ENCODE measurements at places on chromosomes 11 and 22. TPM values are rescaled to one million over a fixed set of nuclear protein-coding genes. Genes with fewer than 3 reads are reported as not detected.

The ROBO4 gene
- polyA plus RNA-seq = 2.5 TPM

The TRIM49C gene
- not detected for polyA plus RNA-seq

GRCh38 chr11:69145050-69145380 lies 10.7 kb upstream of the SMIM38 start:
- DNase-seq = no peak

The TMEM191C gene
- polyA plus RNA-seq = 0.42 TPM

The OR2D2 gene
- polyA plus RNA-seq = not detected

The BLID gene
- polyA plus RNA-seq = 0.18 TPM

DNA sequence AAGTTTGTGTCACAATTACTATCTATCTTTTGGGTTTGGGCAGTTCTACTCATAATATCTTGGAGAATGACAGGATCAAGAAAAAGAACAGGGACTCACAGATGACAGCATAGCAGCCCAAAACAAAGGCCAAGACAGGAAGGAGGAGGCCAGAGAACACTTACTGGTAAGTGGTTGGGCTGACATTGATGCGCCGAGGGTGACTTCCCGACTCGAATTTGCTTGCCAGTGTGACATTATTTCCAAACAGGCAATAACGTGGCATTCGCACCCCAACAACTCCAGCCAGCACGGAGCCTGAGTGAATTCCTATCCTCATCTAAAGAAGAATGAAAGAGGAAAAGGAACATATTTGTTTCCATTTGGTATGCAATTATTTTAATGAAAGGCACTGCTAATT lies 309.9 kb downstream of the GUCY1A2 start:
- DNase-seq = no peak

DNA sequence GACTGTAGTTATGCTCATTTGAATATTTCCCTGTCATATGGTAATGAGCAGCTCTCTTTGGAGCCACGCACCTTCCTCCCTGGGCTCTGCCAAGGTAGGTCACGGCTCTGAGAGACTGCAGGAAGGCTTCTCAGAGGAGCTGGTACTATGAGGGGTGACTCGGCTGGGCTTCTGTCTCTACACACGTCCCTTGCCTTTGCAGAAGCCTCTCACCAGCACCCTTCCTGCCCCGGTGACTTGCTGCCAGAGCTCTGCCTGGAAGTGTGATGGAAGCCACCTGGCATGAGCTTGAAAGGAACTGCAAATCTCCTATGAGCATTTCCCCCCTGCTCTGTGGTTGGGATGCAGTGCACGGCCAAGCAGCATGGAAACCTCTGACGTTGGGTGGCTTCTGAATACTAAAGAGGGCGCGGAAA lies 74.2 kb downstream of the KIRREL3 start:
- no peak for DNase-seq

The KREMEN1 gene
- 1.2 TPM for polyA plus RNA-seq

- DNase-seq = no peak
These were observed 745.8 kb upstream of the ANO5 start for GRCh38 chr11:21446939-21447590.
